ENCODE measurements at places on chromosomes 12 and 14.

GRCh38 chr12:84124211-84124610, 788.4 kb downstream of the SLC6A15 start:
- no peak overlapping the region for H3K4me3 ChIP-seq
- H3K27ac ChIP-seq = no peak overlapping the region
- no peaks in the 10 kb centered on the region for H3K27me3 ChIP-seq

DNA sequence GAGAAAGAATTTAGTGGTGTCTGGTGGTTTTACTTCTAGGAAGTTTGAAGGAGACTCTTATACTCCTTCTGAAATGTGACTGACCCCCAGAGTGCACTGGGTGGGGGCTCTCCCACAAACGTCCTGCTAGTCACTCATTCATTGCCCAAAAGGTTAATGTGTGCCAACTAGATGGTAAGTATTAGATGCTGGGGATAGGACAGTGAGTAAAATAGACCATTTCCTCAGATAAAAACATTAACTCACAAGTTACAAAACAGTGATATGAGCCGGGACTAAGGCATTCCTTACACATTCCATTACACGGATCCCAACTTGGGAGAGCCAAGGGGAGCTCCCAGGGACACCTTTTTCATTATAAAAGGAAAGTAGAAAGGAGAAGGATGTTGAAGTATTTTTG, 185.1 kb downstream of the ATXN7L3B start:
- H3K27ac ChIP-seq = no peak overlapping the region
- no peaks in the 10 kb centered on the region for H3K36me3 ChIP-seq
- DNase-seq = no peak
- no peaks in the 10 kb centered on the region for H3K4me1 ChIP-seq

- no peak overlapping the region for H3K27ac ChIP-seq
- no peak overlapping the region for H3K4me3 ChIP-seq
- no peaks in the 10 kb centered on the region for H3K4me1 ChIP-seq
- DNase-seq = no peak
These were observed 12.3 kb downstream of the KRT83 start for GRCh38 chr12:52308806-52309425.

DNA sequence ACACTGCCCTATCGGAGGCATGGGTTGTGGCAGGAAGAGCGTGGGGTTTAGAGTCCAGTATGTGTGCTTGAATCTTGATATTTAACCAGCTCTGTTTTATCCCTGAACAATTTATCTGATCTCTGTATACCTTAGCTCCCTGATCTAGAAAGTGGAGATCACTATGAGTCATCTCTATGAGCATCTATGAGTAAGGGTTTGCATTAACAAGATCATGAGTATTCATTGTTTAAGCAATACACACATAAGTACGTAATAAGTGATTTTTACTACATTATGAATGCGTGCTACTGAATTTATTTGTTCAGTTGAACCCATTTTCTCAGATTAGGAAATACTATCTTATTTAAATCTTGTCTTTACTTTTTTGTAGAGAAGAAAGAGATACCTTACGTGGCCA, 49.4 kb downstream of the GPATCH2L start:
- H3K27me3 ChIP-seq = no peaks in the 10 kb centered on the region
- no peak overlapping the region for H3K4me3 ChIP-seq
- H3K27ac ChIP-seq = no peak overlapping the region

DNA sequence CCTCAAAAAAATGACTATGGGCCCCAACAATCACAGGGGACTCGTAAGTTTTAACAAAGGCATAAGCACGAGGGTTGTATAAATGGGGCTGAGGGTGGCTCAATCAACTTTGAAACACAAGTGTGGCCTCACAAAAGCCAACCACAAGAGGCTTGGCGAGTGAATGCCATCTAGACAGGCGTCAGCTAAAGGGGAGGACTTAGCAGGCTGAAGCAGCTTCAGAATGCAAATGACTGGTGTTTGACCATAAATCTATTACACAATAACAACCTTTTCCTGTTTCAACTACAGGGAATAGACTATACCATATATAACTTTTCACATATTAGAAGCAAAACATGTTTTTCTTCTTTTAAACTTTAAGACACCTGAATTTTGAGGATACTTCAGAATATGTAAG, 777.9 kb downstream of the FSCB start:
- no peak for DNase-seq
- no peaks in the 10 kb centered on the region for H3K4me1 ChIP-seq
- no peaks in the 10 kb centered on the region for H3K27me3 ChIP-seq
- no peak overlapping the region for H3K27ac ChIP-seq

GRCh38 chr12:6554168-6555017, 1.4 kb downstream of the IFFO1 start:
- peak overlapping the region; percentile 48 for H3K27ac ChIP-seq
- no peaks in the 10 kb centered on the region for H3K27me3 ChIP-seq
- peak overlapping the region; percentile 71 for H3K4me3 ChIP-seq
- DNase-seq = peak; percentile 60

DNA sequence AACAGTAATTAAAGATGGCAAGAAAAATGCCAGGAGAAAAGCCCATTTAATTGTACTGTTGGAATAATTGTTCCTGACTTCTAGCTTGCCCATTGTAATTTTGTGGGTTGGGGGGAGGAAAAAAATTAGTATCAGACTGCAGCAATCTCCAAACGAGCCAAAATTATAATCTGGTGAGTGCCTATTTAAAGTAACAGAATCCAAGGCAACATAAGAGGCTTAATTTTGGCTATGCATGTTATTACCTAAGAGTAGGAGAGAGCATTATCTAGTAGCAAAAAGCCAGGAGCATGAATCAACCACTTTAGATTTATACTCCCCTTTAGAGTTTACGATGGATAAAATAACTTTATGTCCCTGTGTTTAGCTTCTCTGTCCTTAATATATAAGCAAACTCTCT, 14.6 kb upstream of the DENND5B start:
- H3K27ac ChIP-seq = no peak overlapping the region
- no peak for DNase-seq
- H3K4me3 ChIP-seq = no peak overlapping the region
- no peaks in the 10 kb centered on the region for H3K36me3 ChIP-seq
- H3K4me1 ChIP-seq = no peaks in the 10 kb centered on the region

GRCh38 chr12:1806301-1807086, 13.9 kb upstream of the LRTM2 start:
- H3K4me1 ChIP-seq = peaks cover 30% of the 10 kb centered on the region
- H3K4me3 ChIP-seq = no peak overlapping the region
- no peak overlapping the region for H3K27ac ChIP-seq

DNA sequence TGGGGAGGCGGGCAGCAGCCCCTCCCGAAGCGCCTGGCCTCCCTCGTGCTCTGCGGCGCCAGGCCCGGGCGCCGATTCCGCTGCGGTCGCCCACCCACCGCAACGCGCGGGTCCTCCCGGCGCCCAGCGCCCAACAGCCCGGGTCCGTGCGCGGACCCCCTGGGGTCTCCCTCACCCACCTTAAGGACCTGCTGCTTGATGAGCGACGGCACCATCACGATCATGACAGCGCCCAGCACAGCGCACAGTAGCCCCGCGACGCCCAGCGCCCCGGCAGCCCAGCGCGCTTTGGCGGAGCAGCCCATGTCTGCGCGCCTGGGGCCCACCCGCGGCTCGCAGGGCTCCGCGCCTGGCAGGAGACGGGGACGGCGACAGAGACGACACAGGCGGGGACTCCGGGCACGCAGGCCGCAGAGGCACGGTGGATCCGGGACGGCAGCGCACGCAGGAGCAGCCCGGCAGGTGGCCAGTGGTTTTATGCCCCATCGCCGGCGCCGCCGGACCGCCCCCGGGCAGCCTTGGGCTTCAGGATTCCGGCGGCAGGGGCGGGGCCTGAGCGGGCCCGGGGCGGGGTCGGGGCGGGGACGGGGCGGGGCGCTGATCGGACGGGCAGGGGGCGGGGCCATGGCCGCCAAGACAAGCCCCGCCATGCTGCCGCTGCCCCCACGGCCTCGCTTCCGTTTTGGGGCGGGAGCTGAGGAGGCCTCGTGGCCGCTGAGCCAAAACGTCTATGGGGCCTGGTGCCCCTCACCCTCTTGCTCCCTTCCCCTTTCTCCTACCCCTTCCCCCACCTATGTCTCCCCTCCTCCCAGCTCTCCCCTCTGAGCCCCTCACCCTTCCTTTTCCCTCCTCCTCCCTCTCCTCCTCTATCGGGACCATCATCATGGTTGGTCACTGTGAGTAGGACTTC, at the start of gene SCARB1:
Gene SCARB1, minus strand, starts transcription at position 449 of the 910 bp plus-strand sequence. Its CDS starts 144 bp downstream, at position 305.
- H3K36me3 ChIP-seq = no peaks in the 10 kb centered on the region
- peak; percentile 76 for DNase-seq
- H3K4me1 ChIP-seq = peaks cover 12% of the 10 kb centered on the region
- no peaks in the 10 kb centered on the region for H3K27me3 ChIP-seq
- no peak within 1 kb of the TSS for H3K27ac ChIP-seq

DNA sequence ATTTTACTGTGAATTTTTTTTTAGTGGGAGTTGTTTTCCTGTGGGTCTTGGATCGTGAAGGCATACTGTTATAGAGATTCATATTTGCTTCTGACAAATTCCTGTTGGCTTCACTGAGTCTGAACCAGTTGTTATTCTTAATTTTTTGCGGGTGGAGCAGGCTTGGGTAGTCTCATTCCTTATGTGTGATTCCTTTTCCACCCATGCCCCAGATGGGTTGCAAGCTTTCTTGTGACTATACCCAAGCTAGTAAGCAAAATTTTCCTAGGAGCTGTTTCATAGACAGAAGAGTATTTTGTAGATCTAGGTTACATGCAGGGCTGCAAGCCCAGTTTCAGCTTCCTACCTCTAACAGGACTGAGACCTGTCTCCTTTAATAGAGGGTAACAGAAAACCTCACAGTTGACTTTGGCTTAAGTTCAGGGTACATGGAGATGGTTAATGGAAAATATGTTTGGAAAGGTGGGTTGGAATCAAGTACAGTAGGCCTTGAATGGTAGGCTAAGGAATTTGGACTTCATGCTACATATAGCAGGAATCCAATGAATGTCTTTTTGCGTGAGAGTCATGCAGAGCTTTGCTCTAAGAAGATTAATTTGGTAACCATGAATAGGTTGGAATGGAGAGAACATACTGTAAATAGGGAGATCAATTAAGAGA, 29.0 kb downstream of the TRMT5 start:
- H3K4me3 ChIP-seq = no peak overlapping the region
- H3K4me1 ChIP-seq = no peaks in the 10 kb centered on the region
- no peaks in the 10 kb centered on the region for H3K27me3 ChIP-seq
- H3K27ac ChIP-seq = no peak overlapping the region

GRCh38 chr14:63986789-63987533, 134.2 kb downstream of the SYNE2 start:
- no peaks in the 10 kb centered on the region for H3K27me3 ChIP-seq
- H3K4me1 ChIP-seq = no peaks in the 10 kb centered on the region
- H3K4me3 ChIP-seq = no peak overlapping the region
- H3K36me3 ChIP-seq = peaks cover 22% of the 10 kb centered on the region
- DNase-seq = no peak
- no peak overlapping the region for H3K27ac ChIP-seq

DNA sequence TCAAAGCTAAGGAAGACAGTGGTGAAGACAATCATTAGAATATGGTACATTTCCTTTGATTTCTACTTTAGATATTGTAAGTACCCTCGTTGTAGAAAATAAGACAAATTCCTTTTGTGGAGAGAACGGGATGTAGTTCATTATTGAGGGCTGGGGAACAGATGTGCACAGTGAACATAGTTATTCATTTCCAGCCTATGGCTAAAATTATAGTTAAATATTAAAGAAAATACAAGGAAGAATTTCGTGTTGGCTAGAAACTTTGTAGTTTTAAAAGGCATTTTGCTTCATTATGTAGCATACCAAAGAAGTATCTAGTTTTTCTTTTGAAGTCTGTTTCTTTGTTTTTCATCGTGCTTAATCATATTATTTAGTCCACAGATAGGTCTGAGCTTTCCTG, 201.8 kb downstream of the ESR2 start:
- DNase-seq = no peak
- no peak overlapping the region for H3K4me3 ChIP-seq
- H3K27ac ChIP-seq = no peak overlapping the region
- H3K4me1 ChIP-seq = no peaks in the 10 kb centered on the region

DNA sequence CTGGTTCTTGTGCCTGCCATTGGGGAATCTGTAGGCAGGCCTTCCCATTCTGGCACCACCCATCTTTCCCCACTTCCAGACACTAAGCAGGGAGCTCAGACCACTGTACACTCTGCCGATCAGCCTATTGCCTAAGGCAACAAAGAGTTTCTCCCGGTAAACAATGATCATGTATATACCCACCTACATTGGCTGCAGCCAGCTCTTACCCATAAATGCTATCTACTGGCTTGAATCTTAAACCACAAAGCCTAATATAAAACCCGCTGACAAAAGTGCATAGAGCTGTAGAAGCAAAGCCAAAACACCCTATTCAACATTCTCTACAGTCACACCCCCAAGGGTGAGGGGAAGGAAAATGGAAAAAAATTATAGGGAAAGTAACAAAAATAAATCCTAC, 20.8 kb upstream of the GLIPR1 start:
- H3K27me3 ChIP-seq = no peaks in the 10 kb centered on the region
- no peak overlapping the region for H3K27ac ChIP-seq
- no peaks in the 10 kb centered on the region for H3K36me3 ChIP-seq

DNA sequence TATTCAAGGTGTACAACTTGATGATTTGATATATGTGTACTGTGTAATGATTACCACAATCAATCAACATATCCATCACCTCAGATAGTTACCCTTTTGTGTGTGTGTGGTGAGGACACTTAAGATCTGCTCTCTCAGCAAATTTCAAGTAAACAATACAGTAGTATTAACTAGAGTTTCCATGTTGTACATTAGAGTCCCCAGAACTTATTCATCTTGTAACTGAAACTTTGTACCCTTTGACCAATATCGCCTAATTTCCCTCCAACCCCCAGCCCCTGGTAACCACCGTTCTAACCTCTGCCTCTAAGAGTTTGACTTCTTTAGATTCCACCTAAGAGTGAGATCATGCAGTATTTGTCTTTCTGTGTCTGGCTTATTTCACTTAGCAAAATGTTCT, 12.1 kb downstream of the ADCK1 start:
- H3K36me3 ChIP-seq = no peaks in the 10 kb centered on the region
- DNase-seq = no peak
- H3K4me3 ChIP-seq = no peak overlapping the region
- no peaks in the 10 kb centered on the region for H3K4me1 ChIP-seq
- no peak overlapping the region for H3K27ac ChIP-seq

GRCh38 chr12:69046920-69047319, 113.9 kb upstream of the CPM start:
- no peaks in the 10 kb centered on the region for H3K36me3 ChIP-seq
- H3K27ac ChIP-seq = no peak overlapping the region
- H3K4me1 ChIP-seq = no peaks in the 10 kb centered on the region
- no peak overlapping the region for H3K4me3 ChIP-seq
- no peaks in the 10 kb centered on the region for H3K27me3 ChIP-seq
- no peak for DNase-seq

- H3K4me1 ChIP-seq = no peaks in the 10 kb centered on the region
- no peak overlapping the region for H3K27ac ChIP-seq
- H3K27me3 ChIP-seq = no peaks in the 10 kb centered on the region
- no peaks in the 10 kb centered on the region for H3K36me3 ChIP-seq
- DNase-seq = no peak
These were observed 47.8 kb downstream of the TESC start for GRCh38 chr12:117051380-117051779.

Measured in CD4-positive, alpha-beta memory T cell (primary cell).